ENCODE measurements at places on chromosomes 12 and 14.

DNA sequence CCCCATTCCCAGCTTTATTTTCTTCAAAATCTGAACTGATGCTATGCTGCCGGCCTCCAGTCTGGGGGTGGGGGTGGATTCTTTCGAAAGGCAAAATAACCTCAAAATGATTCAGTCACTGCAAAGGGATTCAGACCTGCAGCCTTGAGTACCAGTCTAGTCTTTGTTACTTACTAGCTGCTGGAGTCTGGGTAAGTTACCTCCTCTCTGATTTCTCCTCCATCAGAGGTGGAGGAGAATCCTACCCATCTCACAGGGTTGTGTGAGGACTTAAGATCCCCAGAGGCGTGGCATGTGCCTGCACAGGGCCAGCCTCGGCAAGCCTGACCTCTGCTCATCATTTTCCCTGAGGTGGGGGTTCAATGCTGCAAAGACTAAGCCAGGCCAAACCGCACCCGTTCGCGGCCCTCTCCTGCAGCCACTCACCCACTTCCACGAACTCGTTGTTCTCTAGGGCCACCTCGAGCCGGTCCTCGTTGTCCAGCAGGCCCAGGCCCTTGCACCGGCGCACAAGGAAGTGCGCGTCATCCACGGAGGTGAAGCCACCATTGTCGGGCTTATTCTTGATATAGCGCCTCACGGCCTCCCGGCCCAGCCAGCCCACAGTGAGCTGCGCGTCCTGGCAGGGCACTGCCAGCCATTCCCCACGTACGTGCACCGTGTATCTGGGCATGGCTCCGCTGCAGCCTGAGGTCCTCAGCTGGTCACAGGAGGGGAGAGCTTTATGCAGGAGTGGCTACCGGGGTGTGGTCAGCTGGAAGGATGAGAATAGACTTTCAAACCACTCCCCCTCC is 709 bp downstream of the HAL start:
- no peak for DNase-seq

- DNase-seq, result no peak
These were observed 13.3 kb upstream of the TCL1A start for GRCh38 chr14:95727056-95727700.

GRCh38 chr12:114885501-114885900 is 201.5 kb upstream of the TBX3 start:
- no peak for DNase-seq

GRCh38 chr12:5428332-5429221 is 3.3 kb upstream of the NTF3 start:
- no peak for DNase-seq

DNA sequence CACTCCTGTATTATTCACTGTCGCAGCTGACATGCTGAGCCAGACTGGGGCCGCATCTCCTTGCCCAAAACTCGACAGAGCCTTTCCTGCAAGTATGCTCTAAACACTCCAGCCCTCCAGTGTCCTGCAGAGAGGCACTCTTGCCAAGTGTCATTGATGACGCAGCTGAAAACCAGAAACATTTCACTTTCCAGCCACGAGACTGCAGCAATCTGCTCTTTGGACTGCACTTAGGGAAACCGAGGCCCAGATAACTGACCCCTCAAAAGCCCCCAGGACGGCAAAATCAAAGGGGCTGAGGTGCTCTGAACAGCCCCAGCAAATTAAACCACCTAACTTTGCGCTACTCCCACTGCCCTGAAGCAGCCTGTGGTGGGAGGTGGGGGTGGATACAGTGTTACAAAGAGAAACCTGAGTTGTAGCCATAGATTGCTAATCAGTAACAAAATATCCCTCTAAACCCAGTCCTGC is 2.6 kb downstream of the CCDC85C start:
- DNase-seq, result no peak

- no peak for DNase-seq
These were observed 11.2 kb upstream of the DAAM1 start for GRCh38 chr14:59177262-59177661.

GRCh38 chr14:42633504-42634095 is 1026.9 kb downstream of the LRFN5 start:
- no peak for DNase-seq

GRCh38 chr14:63283884-63284248 is 34.9 kb downstream of the GPHB5 start:
- no peak for DNase-seq

DNA sequence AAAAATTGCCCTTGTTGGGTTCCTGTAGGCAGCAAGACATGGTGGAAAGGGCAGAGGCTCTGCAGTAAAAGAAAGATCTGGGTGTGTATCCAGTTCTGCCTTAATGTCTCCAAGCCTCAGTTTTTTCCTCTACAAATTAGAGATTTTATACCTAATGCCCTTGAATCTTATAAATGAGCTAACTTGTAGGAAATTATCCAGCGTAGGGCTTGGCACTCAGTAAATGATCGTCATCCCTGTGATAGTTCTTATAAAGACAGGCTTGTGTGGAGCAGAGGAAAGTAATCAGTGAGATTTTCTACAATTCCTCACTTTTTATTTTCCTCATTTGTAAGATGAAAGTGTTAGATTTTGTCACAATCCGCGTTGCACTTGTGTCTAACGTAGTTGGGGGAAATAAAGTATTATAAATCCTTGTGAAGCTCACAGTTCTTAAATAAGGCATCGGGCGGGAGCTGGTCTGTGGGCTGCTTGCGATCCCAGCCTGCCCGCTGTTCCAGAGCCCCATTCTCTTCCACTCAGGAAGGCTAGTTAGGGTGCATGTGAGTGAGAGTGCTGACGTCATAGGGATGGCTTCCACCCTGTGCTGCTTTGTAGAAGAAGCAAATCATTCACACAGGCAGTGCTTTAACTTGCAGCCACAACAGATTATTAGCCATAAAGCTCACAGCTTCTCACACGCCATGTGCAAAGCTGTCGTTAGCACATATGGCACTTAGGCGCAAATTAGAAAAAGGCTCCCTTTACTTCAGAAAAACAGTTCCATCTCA is 87.6 kb downstream of the EML1 start:
- DNase-seq, result no peak

DNA sequence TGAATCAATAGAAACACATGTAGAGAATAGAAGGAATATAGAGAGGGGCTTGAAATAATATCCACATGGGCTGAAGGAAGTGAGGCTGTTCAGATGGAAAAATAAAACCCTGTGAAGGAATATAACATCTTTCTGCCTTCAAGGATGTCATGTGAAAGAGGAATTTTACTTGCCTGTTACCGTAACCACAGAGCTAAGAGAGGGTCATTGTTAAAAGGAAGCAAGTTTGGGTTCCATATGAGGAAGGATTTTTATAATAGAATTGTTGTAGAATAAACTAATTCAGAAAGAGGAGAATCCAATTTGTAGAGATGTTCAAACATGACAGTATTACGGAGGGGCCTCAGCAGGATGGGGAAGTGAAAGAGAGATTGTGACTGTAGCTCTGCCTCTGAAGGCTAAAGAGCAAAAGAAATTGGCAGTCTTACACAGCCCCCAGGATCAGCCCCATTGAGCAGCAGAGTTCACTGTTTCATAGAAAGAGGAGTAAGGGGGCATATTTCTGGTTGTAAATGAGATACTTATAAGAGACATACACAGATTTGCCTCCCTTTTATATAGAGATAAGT is 41.8 kb upstream of the PTPRR start:
- DNase-seq, result no peak

GRCh38 chr12:74900232-74900631 is 309.4 kb downstream of the KCNC2 start:
- no peak for DNase-seq

DNA sequence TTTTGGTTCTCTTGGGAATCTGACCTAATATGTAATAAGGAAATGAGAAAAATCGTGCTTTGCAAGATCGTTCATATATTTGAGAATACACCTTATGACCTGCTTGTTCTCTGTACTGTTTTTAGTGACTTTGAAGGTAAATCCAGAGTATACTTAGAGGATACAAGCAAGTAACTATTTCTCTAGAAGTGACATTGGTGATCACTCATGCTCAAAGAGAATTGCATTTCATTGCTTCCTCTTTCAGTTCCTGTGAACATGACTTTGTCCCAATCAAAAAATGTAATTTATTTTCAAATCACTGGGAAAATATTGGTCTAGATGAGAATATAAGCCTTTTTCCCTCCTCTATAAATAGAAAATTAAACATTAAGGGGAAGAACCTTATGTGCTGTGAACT is 2.7 kb downstream of the KTN1 start:
- DNase-seq, result no peak

GRCh38 chr12:46304070-46304469 is 35.2 kb upstream of the SLC38A1 start:
- DNase-seq, result no peak

Measured in T-helper 2 cell treated with Interferon-gamma antibody and Interleukin-4, amounts not matched to agents 5 μg/mL and 100 μg/mL, for 36 hours (primary cell).